Activated naive CD8-positive, alpha-beta T cell treated with anti-CD3 and anti-CD28 coated beads, Interleukin-2, amount 10 ng/mL, durations not matched to agents 7 days and 5 days (primary cell): ENCODE measurements at places on chromosomes 1 and 21.

GRCh38 chr1:117067533-117068370 is 7.6 kb downstream of the TTF2 start:
- H3K36me3 ChIP-seq = peaks cover 31% of the 10 kb centered on the region
- no peak overlapping the region for H3K4me3 ChIP-seq
- no peaks in the 10 kb centered on the region for H3K27me3 ChIP-seq
- peaks cover 25% of the 10 kb centered on the region for H3K4me1 ChIP-seq

- H3K4me1 ChIP-seq = no peaks in the 10 kb centered on the region
- no peak overlapping the region for H3K4me3 ChIP-seq
- no peak overlapping the region for H3K27ac ChIP-seq
- no peak for DNase-seq
These were observed 383.1 kb upstream of the ESRRG start for GRCh38 chr1:217106231-217106901.

GRCh38 chr1:226946841-226947240 is 6.7 kb downstream of the COQ8A start:
- H3K27me3 ChIP-seq = peaks cover 2% of the 10 kb centered on the region
- H3K4me3 ChIP-seq = no peak overlapping the region
- no peak overlapping the region for H3K27ac ChIP-seq
- no peaks in the 10 kb centered on the region for H3K4me1 ChIP-seq
- DNase-seq = no peak

DNA sequence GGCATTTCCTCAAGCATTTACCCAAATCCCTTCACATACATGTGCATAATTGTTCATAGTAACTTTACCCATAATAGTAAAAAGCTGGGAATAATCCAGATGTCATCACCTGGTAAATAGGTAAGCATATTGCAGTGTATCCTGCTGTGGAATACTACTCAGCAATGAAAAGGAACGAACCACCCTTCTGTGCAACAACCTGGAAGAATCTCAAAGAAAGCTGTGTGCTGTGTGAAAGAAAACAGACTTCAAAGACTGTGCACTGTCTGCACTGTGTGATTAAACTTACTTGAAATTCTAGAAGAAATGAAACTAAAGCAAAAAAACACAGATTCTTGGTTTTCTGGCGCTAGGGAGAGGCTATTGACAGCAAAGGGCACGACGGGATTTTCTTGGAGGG is 13.5 kb downstream of the TFF2 start:
- no peak overlapping the region for H3K4me3 ChIP-seq
- no peak overlapping the region for H3K27ac ChIP-seq
- H3K36me3 ChIP-seq = peaks cover 1% of the 10 kb centered on the region
- DNase-seq = no peak
- peaks cover 4% of the 10 kb centered on the region for H3K4me1 ChIP-seq
